ENCODE measurements at places on chromosomes 11 and 22.

DNA sequence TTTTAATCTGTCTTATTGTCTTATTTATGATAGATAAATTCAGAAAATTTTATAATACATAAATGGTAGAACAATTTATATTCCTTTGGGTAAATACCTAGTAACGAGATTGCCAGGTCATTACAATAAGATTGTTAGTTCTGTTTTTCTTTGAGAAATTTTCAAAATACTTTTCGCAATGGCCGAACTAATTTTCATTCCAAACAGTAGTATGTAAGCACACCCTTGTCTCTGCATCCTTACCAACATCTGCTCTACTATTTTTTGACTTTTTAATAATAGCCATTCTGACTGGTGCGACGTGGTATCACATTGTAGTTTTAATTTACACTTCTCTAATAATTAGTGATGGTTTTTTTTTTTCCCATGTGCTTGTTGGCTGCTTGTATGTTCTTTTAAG is 351.4 kb upstream of the LUZP2 start:
- H3K4me1 ChIP-seq = no peaks in the 10 kb centered on the region
- no peak for DNase-seq
- no peaks in the 10 kb centered on the region for H3K36me3 ChIP-seq
- no peak overlapping the region for H3K4me3 ChIP-seq

DNA sequence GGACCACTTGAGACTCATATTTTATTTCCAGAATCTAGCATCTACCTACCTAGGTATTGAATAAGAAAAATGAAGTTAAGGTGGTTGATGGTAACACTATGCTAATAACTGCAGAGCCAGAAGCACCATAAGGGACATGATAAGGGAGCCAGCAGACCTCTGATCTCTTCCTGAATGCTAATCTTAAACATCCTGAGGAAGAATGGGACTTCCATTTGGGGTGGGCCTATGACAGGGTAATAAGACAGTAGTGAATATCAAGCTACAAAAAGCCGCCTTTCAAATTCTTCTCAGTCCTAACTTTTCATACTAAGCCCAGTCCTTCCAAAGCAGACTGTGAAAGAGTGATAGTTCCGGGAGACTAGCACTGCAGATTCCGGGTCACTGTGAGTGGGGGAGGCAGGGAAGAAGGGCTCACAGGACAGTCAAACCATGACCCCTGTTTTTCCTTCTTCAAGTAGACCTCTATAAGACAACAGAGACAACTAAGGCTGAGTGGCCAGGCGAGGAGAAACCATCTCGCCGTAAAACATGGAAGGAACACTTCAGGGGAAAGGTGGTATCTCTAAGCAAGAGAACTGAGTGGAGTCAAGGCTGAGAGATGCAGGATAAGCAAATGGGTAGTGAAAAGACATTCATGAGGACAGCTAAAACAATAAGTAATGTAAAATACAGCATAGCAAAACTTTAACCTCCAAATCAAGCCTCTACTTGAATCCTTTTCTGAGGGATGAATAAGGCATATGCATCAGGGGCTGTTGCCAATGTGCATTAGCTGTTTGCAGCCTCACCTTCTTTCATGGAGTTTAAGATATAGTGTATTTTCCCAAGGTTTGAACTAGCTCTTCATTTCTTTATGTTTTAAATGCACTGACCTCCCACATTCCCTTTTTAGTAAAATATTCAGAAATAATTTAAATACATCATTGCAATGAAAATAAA is 2.1 kb downstream of the HBB start:
- H3K27ac ChIP-seq = no peak overlapping the region
- no peaks in the 10 kb centered on the region for H3K36me3 ChIP-seq
- no peak for DNase-seq
- H3K4me1 ChIP-seq = no peaks in the 10 kb centered on the region

- no peak for DNase-seq
- no peak overlapping the region for H3K27ac ChIP-seq
- no peak overlapping the region for H3K4me3 ChIP-seq
- H3K27me3 ChIP-seq = no peaks in the 10 kb centered on the region
These were observed 11.0 kb downstream of the GATD1 start for GRCh38 chr11:766106-766935.

DNA sequence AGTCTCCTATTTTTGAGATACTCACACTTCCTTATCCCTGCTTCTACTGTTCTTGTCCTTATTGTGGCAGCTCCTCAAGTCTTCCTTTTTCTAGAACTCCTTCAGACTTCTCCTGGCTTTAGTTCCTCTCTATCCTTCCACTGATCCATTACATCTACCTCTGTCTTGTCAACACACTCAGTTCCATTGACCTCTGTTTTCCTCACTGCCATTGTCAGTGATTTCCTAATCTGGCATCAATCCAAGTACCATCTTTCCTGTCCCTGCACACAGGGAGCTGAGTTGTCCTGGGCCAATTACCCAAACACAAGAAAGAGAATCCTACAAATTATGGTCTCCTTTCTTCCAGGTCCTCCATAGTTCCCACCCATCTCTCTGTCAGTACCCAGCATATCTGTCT is 27.9 kb upstream of the RIC3 start:
- DNase-seq = no peak
- no peak overlapping the region for H3K27ac ChIP-seq
- no peaks in the 10 kb centered on the region for H3K4me1 ChIP-seq

DNA sequence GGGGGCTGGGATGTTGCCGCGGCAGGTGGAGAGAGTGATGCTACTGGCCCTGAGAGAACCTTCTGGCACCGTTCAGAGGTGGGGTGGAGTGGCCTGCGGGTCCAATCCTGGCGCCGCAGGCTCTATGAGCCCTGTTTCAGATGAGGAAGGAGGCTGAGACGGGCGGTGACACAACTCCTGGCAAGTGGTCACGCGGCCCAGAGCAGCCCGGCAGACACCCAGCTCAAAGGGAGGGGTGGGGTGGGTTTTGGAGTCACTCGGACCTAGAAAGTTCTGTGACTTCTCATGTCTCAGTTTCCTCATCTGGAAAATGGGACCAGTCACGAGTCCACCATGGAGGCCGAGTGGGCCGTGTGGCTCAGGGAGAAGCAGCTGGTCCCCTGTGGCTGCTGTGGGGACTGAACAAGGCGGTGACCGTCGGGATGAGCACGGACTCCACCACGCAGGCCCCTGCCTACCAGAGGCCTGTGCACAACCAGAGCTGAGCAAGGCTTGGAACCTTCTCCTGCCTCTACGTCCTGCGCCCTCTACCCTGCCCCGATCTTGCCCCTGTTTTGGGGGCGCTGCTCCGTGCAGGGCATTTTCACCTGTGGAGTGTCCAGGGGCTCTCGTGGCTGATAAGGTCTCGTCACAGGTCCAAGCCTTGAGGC is 3.7 kb downstream of the TSPO start:
- no peak overlapping the region for H3K4me3 ChIP-seq
- no peaks in the 10 kb centered on the region for H3K36me3 ChIP-seq
- peaks cover 12% of the 10 kb centered on the region for H3K4me1 ChIP-seq
- H3K27ac ChIP-seq = peak overlapping the region; percentile 36

DNA sequence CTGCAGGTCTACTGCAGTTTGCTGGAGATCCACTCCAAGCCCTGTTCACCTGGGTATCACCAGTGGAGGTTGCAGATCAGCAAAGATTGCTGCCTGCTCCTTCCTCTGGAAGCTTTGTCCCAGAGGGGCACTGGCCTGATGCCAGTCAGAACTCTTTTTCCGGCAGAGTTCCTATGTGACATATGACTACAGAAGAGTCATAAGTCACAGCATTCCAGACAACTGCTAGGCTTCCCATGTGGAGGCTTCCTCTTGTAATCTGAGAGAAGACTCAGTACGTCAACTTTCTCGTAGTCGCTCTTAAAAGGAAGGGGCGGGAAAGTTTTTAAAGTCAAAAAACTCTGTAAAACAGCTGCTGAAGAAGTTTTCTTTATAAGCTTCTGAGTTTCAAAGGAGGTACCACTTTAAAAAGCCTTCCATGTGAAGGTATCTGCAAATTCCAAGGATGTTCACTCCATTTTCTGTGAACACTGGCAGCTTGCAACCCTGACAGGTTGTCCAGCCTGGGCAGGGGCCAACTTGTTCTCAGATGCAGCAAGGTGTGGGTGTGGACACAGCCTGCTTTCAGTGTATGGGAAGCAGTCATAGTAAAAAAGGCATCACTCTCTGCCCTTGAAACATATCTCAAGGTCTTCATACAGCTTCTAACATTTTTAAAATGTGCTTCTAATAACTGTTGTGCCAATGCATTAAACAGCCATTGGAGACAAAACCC is 97.8 kb downstream of the ME3 start:
- H3K4me3 ChIP-seq = no peak overlapping the region
- no peaks in the 10 kb centered on the region for H3K27me3 ChIP-seq
- H3K4me1 ChIP-seq = no peaks in the 10 kb centered on the region
- no peak overlapping the region for H3K27ac ChIP-seq
- no peak for DNase-seq

GRCh38 chr11:92687724-92688123 is 281.7 kb upstream of the MTNR1B start:
- H3K4me3 ChIP-seq = no peak overlapping the region
- H3K27ac ChIP-seq = no peak overlapping the region
- no peaks in the 10 kb centered on the region for H3K4me1 ChIP-seq
- H3K27me3 ChIP-seq = no peaks in the 10 kb centered on the region

DNA sequence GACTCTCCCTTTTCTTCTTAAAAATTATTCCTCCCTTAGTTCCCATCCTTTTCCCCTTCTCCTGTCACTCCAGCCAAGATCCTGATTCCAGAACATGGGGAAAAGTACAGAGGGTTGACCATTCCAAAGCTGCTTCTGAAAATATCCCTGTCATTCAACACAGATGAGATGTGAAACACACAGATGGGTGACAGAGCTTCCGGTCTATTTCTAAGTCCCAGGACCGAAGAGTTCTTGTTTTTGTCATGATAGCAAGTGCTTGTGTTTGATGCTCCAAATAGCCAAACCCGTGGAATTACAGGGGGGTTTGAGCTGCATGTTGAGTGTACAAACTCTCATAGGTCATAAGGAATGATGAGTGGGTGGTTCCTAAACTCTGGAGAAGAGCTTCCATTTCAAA is 57.9 kb downstream of the PARVA start:
- H3K27ac ChIP-seq = peak overlapping the region; percentile 92
- DNase-seq = no peak
- H3K4me3 ChIP-seq = no peak overlapping the region

GRCh38 chr11:64694026-64694755 is 28.8 kb downstream of the NRXN2 start:
- no peak overlapping the region for H3K27ac ChIP-seq
- no peaks in the 10 kb centered on the region for H3K36me3 ChIP-seq
- DNase-seq = no peak
- H3K4me3 ChIP-seq = no peak overlapping the region
- peaks cover 39% of the 10 kb centered on the region for H3K27me3 ChIP-seq

DNA sequence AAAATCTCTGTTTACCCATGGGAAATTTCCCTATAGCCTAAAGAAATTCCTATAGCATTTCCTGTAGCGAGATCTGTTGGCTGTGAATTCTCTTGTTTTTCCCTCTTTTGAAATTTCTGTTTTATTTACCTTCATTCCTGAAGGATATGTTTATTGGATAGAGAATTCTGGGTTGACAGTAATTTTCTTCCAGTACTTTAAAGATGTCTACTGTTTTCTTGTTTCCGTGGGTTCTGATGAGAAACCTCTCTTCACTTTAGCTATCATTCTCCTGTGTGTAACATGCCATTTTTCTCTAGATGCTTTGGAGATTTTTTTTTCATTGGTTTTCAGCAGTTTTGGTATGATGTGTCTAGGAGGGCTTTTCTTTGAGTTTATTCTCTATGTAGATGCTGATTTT is 77.5 kb upstream of the SORL1-AS1 start:
- H3K4me3 ChIP-seq = no peak overlapping the region
- no peak for DNase-seq
- H3K36me3 ChIP-seq = no peaks in the 10 kb centered on the region

GRCh38 chr11:86693518-86693917 is 21.1 kb upstream of the ME3 start:
- H3K4me3 ChIP-seq = no peak overlapping the region
- H3K27ac ChIP-seq = no peak overlapping the region
- H3K36me3 ChIP-seq = no peaks in the 10 kb centered on the region
- H3K4me1 ChIP-seq = no peaks in the 10 kb centered on the region
- DNase-seq = peak; percentile 39
- no peaks in the 10 kb centered on the region for H3K27me3 ChIP-seq

GRCh38 chr11:100561323-100561722 is 125.8 kb upstream of the ARHGAP42 start:
- H3K4me1 ChIP-seq = peaks cover 18% of the 10 kb centered on the region
- H3K27ac ChIP-seq = no peak overlapping the region
- no peak overlapping the region for H3K4me3 ChIP-seq

- no peaks in the 10 kb centered on the region for H3K27me3 ChIP-seq
- no peak for DNase-seq
- H3K4me3 ChIP-seq = no peak overlapping the region
These were observed 35.9 kb upstream of the MYEOV start for GRCh38 chr11:69257838-69258658.

DNA sequence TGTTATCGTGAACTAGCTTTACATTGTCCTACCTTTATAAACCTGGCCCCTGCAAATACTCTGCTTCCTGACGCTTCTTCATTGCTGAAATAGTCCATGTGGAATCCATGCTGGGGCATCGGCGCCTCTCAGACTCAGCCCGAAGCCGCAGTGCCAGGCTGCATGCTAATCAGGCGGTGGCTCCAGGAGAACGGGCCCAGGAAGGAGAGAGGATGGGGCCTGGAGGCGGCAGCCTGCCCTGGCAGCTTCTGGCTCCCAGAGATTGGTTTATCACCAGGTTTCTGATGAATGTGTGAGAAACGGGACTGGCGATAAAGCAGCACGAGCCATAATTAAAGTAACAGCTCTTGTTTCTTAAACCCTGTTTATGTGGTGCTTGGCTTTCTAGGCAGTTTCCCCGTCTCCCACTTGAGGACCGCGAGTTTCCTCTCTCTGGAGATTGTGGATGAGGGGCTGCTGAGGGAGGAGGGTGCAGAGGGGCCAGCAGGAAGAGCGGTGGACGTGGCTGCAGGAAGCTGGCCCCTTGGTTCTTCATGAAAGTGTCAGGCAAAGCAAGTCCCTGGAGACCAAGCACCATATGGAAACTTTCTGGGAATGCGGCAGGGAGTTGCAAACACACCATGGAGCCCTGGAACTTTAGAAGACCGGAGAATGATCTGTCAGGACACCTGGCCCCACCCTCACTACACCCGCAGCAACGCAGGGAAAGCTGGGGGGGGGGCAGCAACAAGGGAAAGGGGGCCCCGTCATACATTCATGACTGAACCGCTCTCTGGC is 93.4 kb downstream of the NTM start:
- no peak overlapping the region for H3K27ac ChIP-seq
- peaks cover 7% of the 10 kb centered on the region for H3K4me1 ChIP-seq
- H3K27me3 ChIP-seq = no peaks in the 10 kb centered on the region

GRCh38 chr22:28413612-28414399 is 265.8 kb downstream of the TTC28 start:
- no peak for DNase-seq
- H3K36me3 ChIP-seq = no peaks in the 10 kb centered on the region
- H3K4me3 ChIP-seq = no peak overlapping the region

GRCh38 chr11:34366522-34366921 is 8.7 kb upstream of the ABTB2 start:
- H3K4me3 ChIP-seq = no peak overlapping the region
- no peaks in the 10 kb centered on the region for H3K4me1 ChIP-seq
- no peaks in the 10 kb centered on the region for H3K36me3 ChIP-seq
- no peaks in the 10 kb centered on the region for H3K27me3 ChIP-seq
